ENCODE measurements at places on chromosomes 13 and 19. TPM values are rescaled to one million over a fixed set of nuclear protein-coding genes. Genes with fewer than 3 reads are reported as not detected.

Gene ADAT3
- total RNA-seq: 2.5 TPM

Gene ZNF66
- 1.5 TPM for total RNA-seq

Gene MED16
- total RNA-seq: 41.2 TPM

Gene KASH5
- total RNA-seq: not detected

Gene PRPF31
- total RNA-seq: 54.5 TPM

Gene RUBCNL
- total RNA-seq: 2.7 TPM
